ENCODE measurements at places on chromosomes 6 and 20.

GRCh38 chr6:167157863-167158262, at the start of gene GPR31:
TSS of gene GPR31 (minus strand) at chr6:167157980. CDS start at chr6:167157831, 149 bp downstream.
- DNase-seq = no peak

DNA sequence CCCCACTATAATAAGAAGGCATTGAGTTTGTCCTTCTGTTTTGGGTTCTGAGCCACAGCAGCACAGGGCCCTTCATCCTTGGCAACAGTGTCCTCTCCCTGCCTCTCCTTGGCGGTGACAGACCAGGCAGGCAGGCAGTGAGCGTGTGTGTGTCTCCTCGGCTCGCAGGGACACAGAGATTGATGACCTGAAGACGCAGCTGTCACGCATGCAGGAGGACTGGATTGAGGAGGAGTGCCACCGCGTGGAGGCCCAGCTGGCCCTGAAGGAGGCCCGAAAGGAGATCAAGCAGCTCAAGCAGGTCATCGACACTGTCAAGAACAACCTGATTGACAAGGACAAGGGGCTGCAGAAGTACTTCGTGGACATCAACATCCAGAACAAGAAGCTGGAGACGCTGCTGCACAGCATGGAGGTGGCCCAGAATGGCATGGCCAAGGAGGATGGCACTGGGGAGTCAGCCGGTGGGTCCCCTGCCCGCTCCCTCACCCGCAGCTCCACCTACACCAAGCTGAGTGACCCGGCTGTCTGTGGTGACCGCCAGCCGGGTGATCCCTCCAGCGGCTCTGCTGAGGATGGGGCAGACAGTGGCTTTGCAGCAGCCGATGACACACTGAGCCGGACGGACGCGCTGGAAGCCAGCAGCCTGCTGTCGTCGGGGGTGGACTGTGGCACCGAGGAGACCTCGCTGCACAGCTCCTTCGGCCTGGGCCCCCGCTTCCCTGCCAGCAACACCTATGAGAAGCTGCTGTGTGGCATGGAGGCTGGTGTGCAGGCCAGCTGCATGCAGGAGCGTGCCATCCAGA, 24.0 kb downstream of the SDCBP2 start:
- DNase-seq = no peak

GRCh38 chr6:131257104-131257503, 121.8 kb downstream of the AKAP7 start:
- no peak for DNase-seq

- peak; percentile 93 for DNase-seq
These were observed 56.6 kb upstream of the RREB1 start for GRCh38 chr6:7050872-7051779.

DNA sequence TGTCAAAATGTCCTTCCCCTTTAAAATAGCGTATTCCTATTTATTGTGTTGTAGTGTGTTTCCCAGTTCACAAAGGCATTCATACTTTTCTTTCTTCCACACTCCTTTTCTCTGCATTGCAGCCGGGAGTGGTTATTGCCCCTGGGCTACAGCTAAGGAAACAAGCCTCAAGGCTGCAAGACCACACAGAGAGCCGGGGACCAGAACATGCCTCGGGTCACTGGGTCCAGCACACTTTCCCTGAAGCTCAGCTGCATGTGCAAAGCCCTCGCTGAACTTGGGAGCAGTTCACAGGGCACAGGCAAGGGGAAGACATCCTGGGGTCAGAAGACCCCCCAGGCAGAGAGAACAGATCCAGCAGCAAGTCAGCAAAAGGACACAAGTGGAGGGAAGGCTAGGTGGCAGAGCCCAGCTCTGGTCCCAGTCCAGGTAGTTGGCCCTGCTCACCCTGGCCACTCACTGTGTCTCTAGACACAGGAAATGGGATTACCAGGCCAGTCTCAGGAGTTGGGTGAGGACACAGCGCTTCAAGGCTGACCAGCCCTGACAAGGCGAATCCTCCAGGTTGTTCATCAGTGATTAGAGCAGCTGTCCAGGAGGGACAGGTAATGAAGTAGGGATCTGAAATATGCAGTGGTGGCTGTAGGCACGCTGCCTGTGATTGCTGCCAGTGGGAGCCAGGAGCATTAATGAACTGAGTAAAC, 118.2 kb downstream of the CD83 start:
- DNase-seq = no peak

DNA sequence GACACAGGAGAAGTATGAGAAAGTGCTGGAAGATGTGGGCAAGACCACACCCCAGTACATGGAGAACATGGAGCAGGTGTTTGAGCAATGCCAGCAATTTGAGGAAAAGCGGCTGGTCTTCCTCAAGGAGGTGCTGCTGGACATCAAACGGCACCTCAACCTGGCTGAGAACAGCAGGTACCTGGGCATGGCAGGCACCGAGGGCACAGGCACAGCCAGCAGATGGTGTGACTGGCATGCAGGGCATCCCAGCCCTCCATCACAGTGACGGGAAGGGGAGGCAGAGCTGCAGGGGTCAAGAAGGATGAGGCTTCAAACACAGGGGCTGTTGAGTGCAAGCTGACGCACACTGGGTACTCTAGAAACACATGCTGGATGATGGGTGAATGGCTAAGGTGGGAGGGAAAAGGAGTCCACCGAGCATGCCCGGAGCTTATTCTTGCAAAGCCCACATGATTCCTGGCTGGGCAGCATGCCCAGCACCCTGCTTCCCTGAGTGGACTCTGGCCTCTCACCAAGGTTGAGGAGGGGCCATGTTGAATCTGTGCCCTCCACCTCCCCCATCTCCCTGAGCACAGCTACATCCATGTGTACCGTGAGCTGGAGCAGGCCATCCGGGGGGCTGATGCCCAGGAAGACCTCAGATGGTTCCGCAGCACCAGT, 26.3 kb downstream of the SPDEF start:
- no peak for DNase-seq

DNA sequence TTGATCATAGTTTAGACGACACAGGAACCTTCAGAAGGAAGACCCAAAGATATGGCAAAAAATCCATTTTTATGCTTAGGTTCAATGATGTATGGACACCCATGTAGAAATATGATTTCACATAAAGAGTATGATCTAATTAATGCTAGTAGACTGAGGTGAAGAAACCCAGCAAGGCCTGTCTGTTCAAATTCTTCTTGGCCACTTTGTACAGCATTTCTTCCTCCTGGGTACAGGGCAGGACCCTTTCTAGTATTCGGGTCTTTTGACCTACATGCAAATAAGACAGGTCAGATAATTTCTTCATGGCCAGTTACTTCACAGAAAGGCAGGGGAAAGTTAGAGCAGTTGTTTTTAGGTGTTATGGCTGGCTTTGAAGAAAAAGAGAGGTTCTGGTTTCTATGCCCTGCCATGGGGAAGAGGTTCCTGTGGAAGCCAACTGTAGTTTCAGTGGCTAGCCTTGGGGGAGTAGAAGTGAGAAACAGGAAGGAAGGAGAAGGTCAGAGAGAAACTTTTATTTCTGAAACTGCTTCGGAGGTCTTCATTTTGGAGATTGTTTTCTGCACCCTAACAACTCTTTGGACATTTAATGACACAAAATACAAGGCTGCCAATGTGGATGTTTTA, 208.3 kb downstream of the PTPRK start:
- no peak for DNase-seq

DNA sequence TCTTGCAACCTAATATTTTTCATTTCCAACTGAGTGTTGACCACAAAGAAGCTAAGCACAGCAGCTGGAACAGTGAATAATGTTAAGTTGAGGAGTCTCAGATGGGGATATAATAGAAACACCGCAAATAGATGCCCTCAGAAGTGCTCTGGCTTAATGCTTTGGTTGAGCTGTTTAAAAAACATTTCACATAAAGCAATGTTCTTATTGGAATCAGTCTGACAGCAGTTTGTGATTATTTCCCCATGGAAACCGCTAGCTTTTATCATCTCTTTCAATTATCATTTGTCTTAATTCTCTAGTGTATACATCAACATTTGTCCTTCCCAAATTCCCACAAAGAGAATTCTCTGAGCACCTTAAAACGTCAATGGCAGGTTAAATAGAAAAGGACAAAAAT, 30.8 kb downstream of the METTL24 start:
- no peak for DNase-seq

DNA sequence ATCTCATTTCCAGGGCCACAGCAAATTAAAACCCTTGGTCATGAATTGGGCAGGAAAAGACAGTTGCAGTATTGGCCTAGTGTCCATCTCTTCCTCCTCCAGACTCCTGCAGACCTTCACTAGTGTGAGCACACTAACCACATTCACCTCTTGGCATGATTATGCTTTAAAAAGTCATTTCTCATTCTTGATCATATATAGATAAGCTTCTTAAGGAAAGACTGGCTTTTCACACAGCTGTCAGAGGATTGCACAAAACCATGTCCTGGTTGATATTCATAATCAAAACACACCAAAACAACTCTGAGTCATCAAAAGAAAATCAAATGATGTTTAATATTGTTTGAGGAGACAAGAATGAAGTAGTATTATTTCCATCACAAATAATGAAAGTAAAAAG, 52.1 kb downstream of the TMEM200A start:
- DNase-seq = no peak

DNA sequence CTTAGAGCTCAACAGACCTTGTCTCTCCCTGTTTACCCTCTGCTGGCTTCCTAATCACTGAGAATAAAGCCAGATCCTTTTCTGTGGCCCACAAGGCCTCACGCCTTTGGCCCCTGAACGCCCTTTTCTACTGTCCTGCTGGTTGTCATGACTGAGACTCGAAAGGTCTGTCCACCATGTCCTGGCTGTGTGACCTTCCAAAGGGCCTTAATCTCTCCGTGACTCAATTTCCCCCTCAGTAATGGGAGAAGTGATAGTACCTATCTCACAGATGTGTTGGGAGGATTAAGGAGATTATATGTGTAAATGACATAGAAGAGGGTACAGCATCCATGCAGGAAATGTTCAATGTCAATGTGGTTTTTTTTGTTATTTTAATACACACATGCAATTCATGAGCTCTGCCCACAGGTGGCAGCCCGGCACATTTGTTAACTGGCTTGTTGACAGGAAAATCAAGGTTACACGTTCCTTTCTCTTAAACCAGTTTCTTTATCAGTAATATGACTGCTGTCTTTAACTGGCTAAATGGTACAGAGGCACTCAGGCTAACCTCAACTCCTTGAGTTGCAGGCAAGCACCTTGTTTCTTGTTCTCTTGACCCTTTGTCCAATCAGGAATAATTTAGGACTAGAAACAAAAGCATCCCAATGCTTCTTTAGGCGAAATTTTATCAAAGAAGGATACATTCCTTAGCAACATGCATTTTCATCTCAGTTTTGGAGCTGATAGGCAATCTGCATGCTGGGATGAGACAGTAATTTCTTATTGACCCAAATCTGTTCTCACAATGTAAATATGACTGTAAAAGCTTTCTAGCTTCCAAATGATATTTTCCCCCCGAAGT, 16.6 kb downstream of the SLC22A1 start:
- peak; percentile 53 for DNase-seq

- no peak for DNase-seq
These were observed 20.0 kb downstream of the PRPF6 start for GRCh38 chr20:64000906-64001305.

DNA sequence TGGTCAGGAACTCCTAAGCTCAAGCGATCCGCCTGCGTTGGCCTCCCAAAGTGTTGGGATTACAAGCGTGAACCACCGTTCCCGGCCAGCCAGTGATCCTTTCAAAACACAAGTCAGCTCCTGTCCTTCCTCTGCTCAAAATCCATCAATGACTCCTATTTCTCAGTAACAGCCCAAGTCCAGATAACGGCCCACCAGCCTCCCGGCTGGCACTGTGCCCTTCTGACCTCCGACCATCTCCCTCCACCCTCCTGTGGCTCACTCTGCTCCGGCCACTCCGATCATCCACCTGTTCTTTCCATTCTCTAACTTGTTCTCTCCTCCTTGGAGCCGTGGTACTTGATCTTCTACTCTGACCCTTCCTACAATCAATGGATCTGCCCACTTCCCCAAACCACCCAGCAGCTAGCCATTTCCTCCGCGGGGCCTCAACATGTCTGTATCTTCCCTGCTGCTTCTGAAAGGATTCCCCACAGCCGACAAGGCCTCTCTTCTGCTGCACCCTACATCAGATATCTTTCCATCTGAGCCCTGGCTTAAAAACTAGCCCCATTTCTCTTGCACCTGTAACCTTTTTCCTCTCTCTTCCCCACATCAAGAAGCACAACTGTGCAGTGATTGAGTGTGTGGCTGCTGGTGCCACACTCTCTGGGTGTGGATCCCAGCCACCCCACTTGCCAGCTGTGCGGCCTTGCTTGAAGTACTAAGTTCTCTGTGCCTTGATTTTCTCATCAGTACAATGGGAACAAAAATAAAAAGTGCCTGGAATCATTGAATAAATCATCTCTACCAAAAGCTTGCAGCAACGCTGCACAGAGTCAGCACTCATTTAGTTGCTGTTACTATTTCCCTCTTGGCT, 6.1 kb upstream of the ZMYND8 start:
- DNase-seq = no peak

DNA sequence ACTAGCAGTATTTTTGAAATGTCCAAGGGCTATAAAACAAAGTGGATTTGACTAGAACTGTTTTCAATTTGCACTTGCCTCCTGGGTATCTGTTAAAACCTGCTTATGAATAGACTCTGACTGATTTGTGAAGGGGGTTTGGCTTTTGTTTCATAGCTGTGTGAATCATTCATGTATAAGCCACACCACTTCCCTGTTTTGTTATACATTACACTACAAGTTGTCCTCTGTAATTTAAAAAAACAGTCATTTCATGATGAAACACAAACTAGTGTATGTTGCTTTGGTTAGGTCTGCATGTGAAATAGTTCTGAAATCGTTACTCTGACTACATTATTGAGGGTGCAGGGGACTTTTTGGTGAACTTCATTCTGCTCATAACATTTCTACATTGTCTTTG, 121.7 kb downstream of the NKAIN2 start:
- peak; percentile 51 for DNase-seq

- DNase-seq = peak; percentile 36
These were observed 211.4 kb downstream of the ARHGAP18 start for GRCh38 chr6:129498541-129498940.

GRCh38 chr20:40778894-40779496, 90.0 kb upstream of the MAFB start:
- no peak for DNase-seq

- no peak for DNase-seq
These were observed 84.0 kb downstream of the GPX5 start for GRCh38 chr6:28609672-28610071.

- no peak for DNase-seq
These were observed 95.4 kb upstream of the CNKSR3 start for GRCh38 chr6:154605882-154606370.

GRCh38 chr6:156013155-156013554, 557.5 kb upstream of the NOX3 start:
- DNase-seq = no peak

- DNase-seq = no peak
These were observed 59.5 kb downstream of the GNAS start for GRCh38 chr20:58911970-58912369.

DNA sequence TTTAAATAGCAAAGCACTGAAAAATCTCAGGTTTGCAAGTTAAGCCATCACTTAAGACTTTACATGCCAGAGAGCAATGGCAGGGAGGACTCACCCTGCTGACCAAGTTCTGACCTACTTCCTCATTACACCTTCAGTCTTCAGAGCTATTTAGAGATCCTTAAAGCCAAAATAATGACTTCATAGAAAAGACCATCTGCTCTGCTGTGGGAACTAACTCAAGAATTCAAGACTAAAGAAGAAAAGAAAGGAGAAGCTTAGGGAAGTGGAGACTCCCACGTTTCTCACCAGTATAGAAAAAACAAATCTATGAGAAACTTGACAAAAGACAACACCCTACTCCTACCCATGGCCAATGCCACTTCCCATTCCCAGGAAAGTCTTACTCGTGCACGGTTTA, 28.6 kb downstream of the XPO5 start:
- no peak for DNase-seq

GRCh38 chr20:57223648-57224489, 42.6 kb downstream of the BMP7 start:
- DNase-seq = peak; percentile 53

- DNase-seq = no peak
These were observed 68.6 kb downstream of the THBS2 start for GRCh38 chr6:169185011-169185521.

Measured in RWPE1 (cell line).